OCI-LY7 (cell line): ENCODE measurements at places on chromosomes 4 and X. TPM values are rescaled to one million over a fixed set of nuclear protein-coding genes. Genes with fewer than 3 reads are reported as not detected.

The TMPRSS11B gene
- total RNA-seq, result not detected in 2 replicates

The YY2 gene
- 2.2 and 3.7 TPM in 2 replicates for total RNA-seq

The NR3C2 gene
- total RNA-seq, result 2.0 and 2.4 TPM in 2 replicates

The FAM199X gene
- 16.0 and 19.2 TPM in 2 replicates for total RNA-seq

The GPRASP2 gene
- total RNA-seq, result not detected in 2 replicates

The STARD8 gene
- total RNA-seq, result not detected in 2 replicates

The SH3TC1 gene
- total RNA-seq, result 27.3 and 42.4 TPM in 2 replicates

The PPM1K gene
- total RNA-seq, result 80.0 and 87.7 TPM in 2 replicates

The FATE1 gene
- total RNA-seq, result not detected in 2 replicates

DNA sequence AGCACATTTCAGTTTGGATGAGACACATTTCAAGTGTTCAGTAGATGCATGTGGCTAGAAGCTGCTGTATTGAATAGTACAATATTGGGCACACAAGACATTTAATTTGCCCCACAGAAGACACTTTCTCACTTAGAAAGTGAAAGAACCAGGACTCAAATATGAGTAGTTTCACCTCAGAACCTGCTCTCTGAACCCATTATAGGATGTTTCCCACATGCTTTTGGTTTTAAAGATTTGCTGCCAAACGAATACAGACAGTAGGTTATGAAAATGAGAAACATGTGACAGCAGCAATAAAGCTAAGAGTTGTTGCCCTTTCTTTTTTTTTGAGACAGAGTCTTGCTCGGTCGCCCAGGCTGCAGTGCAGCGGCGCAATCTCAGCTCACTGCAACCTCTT is 32.3 kb downstream of the C4orf54 start:
- DNase-seq, result no peak

GRCh38 chr4:80072228-80072743 is 743 bp downstream of the ANTXR2 start:
- no peak for DNase-seq

GRCh38 chr4:48722509-48723446 is 57.3 kb downstream of the FRYL start:
- no peak for DNase-seq

DNA sequence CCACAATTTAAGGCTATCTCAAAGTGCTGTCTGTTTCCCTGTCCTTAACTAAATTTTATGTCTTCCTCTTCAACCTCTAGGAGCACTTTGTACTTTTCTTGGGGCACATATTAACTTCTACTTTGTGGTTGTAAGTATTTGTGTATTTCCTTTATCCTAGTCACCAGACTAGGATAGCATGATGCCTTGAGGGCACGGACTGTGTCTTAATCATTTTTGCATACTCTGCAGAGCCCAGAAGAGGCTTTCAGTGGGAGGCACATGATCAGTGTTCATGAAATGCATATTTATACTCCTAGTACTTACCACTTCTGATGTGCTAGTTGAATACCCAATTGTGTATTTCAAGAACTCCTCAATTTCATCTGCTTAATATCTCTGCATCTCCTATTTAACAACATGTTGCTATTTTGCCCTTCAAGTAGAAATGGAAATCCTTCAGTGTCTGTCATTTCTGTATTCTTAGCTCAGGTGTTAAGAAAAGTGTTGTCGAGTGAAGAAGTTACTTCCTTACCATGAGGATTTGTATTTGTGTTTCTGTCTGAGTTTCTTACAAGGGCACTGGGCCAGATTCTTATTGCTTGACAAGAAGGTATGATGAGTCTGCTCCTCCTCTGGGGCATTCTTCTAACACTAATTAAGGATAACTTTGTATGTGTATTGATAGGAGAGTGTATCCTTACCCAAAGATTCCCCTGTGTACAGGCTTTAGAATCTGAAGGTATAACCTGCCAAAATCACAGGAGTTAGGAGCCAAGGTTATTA is 28.3 kb upstream of the PGRMC2 start:
- DNase-seq, result no peak

DNA sequence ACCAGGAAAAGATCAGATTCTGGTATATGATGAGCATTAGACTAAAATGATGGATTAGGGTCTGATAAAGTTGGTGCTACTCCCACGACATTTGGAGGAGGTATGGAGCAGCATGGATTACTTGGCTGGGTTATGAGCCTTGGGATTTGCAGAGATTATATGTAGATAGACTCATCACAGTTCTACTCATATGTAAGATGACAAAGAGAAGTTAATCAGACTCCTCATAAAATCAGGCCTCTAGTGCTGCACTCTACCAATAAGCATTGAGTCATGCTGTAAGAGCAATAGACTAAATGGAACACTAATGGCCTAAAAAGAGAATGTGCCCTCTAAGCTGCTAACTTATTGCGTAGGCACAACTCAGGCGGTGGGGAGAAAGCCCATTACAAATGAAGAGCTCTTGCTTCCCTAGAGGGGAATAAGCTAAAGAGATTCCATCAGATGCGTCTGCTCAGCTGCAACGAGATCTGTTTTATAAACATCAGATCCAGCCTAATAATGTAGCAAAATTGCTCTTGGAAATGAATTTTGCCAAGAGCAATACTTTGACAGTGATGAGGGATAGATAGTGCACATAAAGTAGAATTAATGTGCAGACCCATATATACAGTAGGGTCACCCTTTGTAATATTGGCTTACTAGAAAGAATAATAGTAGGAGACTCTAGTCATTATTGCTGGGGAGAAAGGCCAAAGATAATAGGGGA is 17.5 kb downstream of the LIAS start:
- no peak for DNase-seq

- DNase-seq, result no peak
Observed at GRCh38 chr4:3252831-3253641, 4.1 kb downstream of the MSANTD1 start.

GRCh38 chr4:86043755-86044592 is 315.9 kb downstream of the MAPK10 start:
- peak; percentile 57 for DNase-seq

DNA sequence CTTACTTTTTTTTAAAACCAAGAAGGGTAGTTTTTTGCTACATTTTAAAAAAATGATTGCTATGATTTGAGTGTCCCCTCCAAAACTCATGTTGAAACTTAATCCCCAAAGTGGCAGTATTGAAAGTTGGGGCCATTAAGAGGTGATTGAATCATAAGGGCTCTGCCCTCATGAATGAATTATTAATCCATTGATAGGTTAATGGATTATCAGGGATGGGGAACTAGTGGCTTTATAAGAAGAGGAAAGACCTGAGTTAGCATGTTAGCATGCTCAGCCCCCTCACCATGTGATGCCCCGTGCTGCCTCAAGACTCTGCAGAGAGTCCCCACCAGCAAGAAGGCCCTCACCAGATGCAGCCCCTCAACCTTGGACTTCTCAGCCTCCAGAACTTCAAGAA is 31.0 kb downstream of the SMIM43 start:
- no peak for DNase-seq

GRCh38 chr4:163537114-163537513 is 42.6 kb downstream of the TMA16 start:
- DNase-seq, result no peak

GRCh38 chr4:172207886-172208285 is 394.7 kb downstream of the GALNTL6 start:
- no peak for DNase-seq

DNA sequence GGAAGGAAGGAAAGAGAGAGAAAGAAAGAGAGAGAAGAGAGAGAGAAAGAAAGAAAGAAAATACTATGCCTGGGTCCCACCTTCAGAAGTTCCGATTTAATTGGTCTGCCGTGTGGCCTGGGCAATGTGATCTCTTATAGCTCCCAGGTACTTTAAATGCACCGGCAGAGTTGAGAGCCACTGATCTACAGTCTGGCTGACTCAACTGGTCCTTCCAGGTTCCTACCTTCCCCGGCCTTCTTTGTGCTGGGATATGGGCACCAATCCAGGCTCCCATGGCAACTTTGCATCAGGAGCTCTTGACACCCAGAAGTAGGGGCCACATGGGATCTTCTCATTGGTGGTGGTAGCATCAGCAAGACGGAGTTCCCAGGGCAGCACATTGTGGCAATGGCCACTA is 186.5 kb upstream of the ATP6AP2 start:
- no peak for DNase-seq

- DNase-seq, result no peak
Observed at GRCh38 chr4:52861879-52862616, at the start of gene RASL11B. RASL11B (plus strand) TSS chr4:52862317; CDS start chr4:52862508, 191 bp downstream.

- DNase-seq, result peak; percentile 71
Observed at GRCh38 chr4:3387154-3387942, 54.4 kb upstream of the HGFAC start.

DNA sequence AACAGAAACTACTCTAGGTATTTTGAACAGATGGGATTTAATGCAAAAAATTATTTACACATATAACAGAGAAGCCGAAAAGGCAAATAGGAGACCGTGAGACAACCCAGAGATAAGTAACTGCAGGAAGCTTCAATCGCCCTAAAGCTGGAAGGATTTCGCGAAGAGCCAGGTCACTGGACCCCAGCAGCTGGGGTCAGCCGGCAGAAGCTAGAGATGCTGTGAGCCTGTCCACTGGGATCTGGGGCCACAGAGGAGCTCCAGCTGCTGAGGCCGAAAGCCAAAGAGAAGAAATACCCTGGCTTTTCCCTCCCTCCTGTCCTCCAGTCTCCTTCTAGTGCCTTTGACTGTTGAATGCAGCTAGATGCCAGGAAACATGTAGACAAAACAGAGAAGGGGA is 192.8 kb upstream of the BCOR start:
- no peak for DNase-seq

- no peak for DNase-seq
Observed at GRCh38 chr4:61461956-61462355, 261.8 kb downstream of the ADGRL3 start.

- DNase-seq, result no peak
Observed at GRCh38 chrX:97845451-97845850, 961.7 kb downstream of the RPA4 start.

GRCh38 chr4:24613502-24613901 is 29.1 kb upstream of the DHX15 start:
- no peak for DNase-seq

GRCh38 chr4:3716631-3717235 is 49.5 kb upstream of the ADRA2C start:
- DNase-seq, result no peak

GRCh38 chr4:142418697-142419096 is 427.4 kb downstream of the INPP4B start:
- no peak for DNase-seq

- DNase-seq, result peak; percentile 69
Observed at GRCh38 chrX:150696331-150696730, 3.1 kb downstream of the MTMR1 start.

DNA sequence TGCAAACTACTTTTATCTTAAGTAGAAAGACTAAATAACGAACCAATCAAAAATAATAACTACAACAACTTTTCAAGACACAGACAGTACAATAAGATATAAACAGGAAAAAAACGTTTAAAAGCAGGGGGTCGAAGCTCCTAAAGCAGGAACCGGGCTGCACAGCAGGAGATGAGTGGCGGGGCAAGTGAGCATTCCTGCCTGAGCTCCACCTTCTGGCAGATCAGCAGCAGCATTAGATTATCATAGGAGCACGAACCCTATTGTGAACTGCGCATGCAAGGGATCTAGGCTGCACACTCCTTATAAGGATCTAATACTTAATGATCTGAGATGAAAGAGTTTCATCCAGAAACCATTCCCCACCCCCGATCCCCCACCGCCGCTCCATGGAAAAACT is 146.2 kb downstream of the TEX11 start:
- no peak for DNase-seq

DNA sequence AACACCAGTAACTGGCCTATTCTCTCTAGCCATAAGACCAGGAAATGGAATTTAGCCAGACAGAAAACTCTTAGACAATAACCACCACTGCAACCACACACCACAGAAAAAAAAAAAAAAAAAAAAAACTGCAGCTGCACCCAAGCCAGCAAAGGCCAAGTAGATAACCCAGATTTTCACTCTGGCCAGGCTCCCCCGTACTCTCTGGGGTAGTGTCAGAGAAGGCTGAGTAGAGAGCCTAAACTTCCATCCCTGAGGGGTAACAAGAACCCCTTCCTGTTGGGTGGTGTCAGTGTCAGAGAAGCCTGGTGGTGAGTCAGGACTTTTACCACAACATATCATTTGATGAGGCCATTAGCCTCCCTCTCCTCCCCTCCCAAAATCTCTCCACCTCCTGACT is 5.6 kb upstream of the DLG3 start:
- no peak for DNase-seq

GRCh38 chr4:39541987-39542610 is 14.9 kb upstream of the UGDH start:
- no peak for DNase-seq

- no peak for DNase-seq
Observed at GRCh38 chr4:130146773-130147172, 1050.8 kb downstream of the C4orf33 start.

DNA sequence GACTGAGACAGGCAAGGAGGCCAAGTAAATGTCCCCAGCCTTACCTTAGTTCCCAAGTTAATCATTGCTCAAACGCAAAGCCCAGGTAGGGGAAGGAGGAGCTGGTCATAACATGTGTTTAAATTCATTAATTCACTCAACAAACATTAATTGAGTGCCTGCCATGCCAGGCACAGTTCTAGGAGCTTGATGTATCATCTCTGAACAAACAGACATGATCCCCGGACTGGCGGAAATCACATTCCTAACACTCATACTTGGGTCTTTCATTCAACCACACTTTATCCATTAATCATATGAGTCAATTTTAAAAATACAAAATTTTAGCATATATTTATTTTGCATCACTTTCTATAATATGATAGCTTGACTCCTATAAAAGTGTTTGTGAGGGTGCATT is 335.3 kb upstream of the NOCT start:
- DNase-seq, result no peak

DNA sequence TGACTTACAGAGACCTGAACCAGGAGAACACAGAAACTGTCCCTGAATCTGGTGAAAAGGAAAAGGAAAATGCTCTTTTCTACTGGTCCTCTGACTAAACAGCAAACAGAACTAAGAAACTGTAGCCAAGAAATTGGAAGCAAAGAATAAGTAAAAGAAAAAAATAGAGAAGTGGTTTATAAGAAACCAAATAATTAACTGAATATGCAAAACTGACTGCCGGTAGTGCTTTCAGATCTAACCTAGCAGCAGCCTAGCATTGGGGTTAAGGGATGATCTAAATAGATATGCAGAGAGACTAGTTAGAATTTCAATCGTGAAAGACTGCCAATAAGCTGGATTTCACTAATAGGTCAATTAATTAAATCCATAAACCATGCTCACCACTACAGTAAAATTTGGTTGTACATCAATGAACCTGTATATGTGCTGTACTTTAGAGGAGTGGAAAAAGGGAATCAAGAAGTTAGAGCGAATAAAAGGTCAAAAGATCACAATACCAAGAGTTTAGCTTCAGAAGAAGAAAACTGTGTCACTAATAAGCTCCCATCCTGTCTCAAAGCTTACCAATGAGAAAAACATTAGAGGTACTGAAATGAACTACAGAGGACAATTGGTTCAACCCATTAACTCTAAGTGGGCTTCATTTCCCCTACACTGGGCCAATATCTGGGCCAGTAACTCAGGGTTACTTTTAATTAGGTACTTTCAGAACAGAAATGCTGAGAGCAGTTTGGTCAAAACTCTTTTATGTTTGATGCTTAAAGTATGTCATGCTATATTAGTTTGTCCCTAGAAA is 53.6 kb downstream of the KLHL13 start:
- DNase-seq, result no peak

- DNase-seq, result peak; percentile 35
Observed at GRCh38 chr4:173420324-173420752, 21.4 kb upstream of the SCRG1 start.
